Fibroblast of skin of scalp (primary cell): ENCODE measurements at places on chromosomes 1 and 21.

GRCh38 chr21:44908908-44909307, 11.8 kb downstream of the ITGB2 start:
- DNase-seq, result no peak

- no peak for DNase-seq
Observed at GRCh38 chr1:231310391-231310934, 27.2 kb downstream of the EXOC8 start.

DNA sequence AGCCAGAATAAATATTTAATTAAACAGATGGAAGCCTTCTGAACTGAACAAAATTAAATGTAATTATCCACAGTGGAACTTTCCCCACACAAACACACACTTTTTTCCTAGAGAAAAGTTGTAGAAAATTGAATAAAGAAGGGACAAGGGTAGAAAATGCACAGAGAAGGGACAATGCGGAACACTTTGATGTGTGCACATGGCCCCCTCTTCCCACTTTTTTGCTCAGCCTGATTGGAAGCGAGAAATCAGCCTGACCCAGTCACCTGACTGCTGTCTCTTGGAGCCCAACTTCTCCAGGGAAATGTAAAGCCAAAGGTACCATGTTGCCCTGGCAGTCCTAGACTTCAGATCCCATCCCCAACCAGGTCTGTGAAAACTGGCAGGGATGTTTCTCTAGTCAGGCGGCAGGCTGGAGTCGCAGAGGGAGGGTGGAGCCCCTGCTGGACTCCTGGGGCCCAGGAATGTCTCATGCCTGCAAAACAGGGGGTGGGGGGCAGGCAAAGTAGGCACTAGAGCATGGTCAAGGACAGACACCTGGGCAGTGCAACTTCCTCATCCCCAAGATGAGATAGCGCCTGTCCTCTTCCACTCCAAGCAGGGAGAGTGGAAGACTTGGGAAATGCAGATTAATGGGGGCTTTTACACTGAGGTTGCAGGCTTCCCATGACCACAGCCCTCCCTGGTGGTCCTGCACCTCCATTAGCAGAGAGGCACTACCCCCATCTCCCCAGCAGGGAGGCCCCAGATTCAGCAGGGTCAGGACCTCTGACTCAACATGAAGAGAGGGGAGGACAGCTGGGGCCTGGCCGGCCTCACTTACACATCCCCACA, 2.8 kb downstream of the CERS2 start:
- DNase-seq, result no peak

GRCh38 chr1:2925918-2926317, 95.3 kb upstream of the ACTRT2 start:
- peak; percentile 44 for DNase-seq

- peak; percentile 93 for DNase-seq
Observed at GRCh38 chr1:218480588-218481099, 135.5 kb downstream of the TGFB2 start.
